ENCODE measurements at places on chromosomes 2 and 18.

DNA sequence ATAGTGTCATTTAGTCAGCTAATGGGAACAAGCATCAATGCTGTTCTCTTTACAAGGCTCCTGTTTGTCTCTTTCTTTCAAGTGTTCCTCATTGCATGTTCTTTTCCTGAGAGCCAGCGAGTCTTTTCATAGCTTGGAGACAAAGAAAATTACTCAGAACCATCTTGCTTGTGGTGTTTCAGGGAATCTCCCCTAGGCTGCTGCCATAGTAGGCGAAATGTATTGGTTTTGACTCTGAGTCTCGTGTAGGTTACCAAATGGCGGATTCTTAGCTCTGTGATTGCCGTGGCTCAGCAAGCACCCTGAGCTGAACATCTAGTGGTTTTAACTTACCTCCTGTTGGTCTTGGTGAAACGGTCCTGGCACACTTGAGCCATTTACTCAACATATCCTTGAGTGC, 68.7 kb downstream of the RHBDD1 start:
- no peak for DNase-seq

DNA sequence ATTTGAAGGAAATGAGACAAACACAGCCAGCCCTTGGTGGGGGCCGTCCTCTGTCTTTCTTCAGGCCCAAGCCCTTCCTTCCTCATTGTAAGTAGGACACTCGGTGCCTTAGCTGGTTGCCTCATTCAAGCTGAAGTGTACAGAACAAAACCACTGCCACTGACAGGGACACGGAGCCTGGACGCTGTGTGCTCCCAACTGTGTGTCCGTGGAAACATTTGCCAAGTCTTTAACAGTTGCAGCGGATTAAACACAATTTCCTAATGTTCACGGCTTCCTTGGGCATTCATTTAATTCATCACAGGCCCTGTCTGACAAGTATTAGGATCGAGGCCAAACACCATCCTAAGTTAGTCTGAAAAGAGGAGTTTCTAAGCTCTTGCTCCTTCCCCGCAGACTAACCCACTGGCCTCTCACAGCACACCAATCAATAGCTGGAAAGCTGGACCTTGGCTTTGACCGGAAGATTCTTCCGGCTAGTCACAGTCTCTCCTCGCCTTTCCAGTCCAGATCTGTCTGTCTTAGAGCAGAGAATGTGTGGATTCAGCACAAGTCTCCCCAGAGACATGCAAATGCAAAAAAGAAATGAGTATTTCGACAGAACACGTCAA, 68.7 kb upstream of the ACSL3 start:
- DNase-seq, result no peak

DNA sequence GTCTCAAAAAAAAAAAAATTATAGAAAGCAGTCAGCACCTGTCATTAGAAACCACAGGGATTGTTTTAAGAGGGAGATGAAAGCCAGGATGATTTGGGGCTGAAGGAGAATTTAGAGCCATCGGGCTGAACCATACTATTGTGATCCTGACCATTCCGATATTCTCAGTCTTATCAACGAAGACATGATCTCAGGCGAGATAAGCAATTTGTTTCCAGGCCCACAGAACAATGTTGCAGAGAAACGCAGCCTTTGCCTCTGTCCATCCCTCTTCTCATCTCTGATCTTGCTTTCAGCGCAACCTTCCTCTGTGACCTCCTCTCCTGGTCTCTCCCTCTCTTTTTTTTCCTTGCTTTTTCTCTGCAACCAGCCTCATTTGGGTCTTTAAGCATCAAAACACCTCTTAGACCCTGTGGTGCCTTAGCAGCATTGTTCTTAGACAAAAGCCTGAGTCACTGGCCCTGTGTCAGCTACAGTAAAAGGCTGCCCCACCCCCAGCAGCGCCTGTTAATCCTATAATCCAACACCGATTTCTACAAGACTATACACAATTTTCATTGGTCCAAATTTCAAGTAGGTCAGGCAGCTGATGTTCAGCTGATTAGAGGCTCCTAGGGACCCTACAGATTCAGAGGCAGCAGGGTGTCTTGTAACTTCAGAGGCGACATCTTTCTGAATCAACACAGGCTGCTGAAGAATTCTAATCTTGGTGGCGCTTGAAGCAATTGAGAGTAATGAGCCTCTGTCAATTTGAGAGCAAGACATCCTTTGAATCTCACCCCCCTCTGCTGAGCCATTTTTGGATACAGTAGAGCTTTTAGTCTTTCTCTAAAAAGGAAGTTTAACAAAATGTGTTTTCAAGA, 206.0 kb downstream of the NCK2 start:
- DNase-seq, result no peak

DNA sequence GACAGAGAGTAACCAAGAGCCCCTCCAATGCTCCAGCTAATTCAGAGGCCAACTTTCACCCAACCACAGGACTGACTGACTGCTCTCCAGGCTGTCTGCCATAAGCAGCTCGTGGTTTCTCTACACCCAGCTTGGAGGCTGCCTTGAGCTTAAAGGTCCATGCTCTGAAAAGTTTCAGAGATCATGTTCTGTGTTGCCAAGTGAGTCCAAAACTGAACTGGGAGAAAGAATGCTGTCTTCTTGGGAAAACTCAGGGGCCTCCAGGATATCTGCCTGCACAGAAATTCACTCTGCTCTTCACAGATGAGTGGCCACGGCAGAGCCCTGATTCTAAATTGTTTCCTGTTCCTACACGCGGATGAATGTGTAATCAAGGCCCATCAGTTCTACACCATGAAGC, 51.1 kb downstream of the LPIN2 start:
- DNase-seq, result no peak

DNA sequence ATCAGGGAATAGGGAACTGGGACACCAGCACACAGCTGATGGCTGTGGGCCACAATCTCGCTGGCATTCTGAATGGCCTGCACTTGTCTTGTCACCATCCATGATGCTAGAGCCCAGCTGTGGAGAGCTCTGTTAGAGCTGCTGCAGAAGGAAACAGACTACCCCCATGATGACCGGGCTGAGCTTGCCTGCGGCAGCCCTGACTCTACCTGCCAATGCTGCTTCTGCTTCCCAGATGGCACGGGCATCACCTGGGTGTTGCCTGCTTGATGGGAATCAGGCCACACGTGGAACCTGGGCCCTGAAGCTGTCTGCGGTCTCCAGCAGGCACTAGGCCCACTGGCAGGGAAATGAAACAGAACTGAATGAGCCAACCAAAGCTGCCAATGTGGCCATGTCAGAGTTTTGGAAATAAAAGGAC, 11.2 kb upstream of the DAW1 start:
- DNase-seq, result no peak

DNA sequence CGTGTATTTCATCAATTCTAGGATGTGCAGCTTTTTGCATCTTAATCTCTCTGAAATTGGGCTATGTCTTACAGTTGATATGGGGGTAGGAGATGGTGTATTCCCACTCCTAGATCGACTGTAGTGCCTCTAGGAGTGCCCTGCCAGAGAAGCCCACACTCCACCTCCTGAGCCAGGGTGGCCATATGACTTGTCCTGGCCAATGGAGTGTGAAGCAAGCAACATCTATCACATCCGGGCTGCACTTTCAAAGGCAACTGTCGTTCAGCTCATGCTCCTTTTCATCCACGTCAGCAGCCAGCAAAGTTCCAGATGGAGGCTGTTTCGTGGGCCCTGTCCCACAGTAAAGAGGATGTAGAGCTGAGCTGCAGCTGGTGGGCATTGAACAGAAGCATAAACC, 149.4 kb upstream of the SLC1A4 start:
- no peak for DNase-seq

GRCh38 chr2:1892529-1893250, 148.4 kb upstream of the PXDN start:
- no peak for DNase-seq

- DNase-seq, result no peak
Measured at GRCh38 chr2:128457006-128457604, 138.4 kb upstream of the HS6ST1 start.

DNA sequence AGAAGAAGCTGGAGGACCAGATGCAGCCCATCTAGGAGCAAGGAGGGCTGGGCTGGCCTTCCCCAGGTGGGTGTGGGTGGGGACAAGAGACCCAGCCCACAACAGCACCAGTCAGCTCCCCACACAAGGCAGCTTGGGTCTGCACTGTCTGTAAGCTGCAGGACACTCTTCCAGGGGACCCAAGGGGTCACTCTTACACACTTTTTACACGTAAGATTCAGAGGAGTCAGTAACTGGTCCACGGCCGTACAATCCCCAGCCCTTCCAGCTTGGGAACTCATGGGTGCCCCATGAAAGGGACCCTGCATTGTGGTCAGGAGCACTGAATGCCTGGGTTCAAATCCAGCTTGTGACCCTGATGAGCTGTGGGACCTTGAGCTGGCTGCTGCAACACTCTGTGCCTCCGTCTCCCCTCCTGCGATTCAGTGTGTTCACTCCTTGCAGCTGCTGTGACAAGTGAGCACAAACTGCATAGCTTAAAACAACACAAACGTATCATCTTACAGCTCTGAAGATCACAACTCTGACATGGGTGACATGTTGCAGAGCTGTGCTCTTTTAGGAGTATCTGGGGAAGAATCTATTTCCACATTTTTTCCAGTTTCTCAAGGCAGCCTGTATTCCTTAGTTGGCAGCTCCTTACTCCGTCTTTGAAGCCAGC, 11.1 kb upstream of the SLC66A3 start:
- no peak for DNase-seq

DNA sequence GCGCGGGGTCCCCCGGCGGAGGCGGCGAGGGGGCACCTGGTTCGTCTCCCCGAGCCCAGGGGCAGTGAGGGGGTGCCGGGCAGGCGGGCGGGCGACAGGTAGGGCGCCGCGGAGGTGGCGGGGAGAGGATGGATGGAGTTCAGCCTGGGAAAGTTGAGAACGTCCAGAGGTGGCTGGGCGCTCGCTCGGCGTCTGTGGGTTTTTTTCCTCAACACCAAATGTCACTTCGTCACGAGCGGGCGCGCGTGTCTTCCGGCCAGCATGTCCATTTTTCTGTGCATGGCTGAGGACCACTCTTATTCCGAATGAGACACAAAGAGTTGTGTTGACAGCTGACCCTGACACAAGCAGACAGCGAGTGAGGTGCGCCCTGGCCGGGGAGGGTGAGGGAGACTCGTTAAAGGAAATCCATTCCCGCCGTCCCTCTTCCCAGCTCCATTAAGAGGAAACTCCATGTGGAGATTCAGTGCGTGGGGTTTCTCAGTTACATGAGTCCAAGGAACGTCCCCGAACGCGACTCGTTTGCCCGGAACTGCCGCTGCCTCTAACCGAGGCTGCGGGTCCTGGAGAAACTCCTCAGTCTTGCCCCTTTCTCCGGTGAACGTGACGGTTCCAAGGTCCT, 859 bp downstream of the GREB1L start:
- DNase-seq, result peak; percentile 50

DNA sequence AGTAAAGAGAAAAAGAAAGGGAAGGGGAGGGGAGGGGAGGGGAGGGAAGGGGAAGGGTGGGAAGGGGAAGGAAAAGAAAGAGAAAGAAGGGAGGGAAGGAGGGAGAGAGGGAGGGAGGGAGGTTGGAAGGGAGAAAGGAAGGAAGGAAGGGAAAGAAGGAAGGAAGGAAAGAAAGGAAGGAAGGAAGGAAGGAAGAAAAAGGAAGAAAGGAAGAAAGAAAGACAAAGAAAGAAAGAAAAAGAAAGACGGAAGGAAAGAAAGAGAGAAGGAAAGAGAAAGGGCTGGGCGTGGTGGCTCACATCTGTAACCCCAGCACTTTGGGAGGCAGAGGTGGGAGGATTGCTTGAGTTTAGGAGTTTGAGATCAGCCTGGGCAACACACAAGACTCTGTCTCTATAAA, 24.6 kb upstream of the CCNYL1 start:
- DNase-seq, result no peak

- DNase-seq, result peak; percentile 21
Measured at GRCh38 chr2:240640939-240641338, 15.7 kb downstream of the GPR35 start.

- no peak for DNase-seq
Measured at GRCh38 chr2:19784456-19784855, 117.3 kb downstream of the TTC32 start.

GRCh38 chr18:3688690-3689089, 238.7 kb downstream of the TGIF1 start:
- DNase-seq, result peak; percentile 97

- DNase-seq, result no peak
Measured at GRCh38 chr2:9031246-9031645, 27.8 kb upstream of the MBOAT2 start.

GRCh38 chr2:8204711-8205110, 477.1 kb upstream of the ID2 start:
- DNase-seq, result no peak

GRCh38 chr2:170157025-170157684, 20.8 kb upstream of the MYO3B start:
- peak; percentile 72 for DNase-seq

- no peak for DNase-seq
Measured at GRCh38 chr2:141499123-141499522, 631.7 kb downstream of the LRP1B start.

GRCh38 chr2:238510911-238511613, 84.3 kb downstream of the ASB1 start:
- DNase-seq, result no peak

DNA sequence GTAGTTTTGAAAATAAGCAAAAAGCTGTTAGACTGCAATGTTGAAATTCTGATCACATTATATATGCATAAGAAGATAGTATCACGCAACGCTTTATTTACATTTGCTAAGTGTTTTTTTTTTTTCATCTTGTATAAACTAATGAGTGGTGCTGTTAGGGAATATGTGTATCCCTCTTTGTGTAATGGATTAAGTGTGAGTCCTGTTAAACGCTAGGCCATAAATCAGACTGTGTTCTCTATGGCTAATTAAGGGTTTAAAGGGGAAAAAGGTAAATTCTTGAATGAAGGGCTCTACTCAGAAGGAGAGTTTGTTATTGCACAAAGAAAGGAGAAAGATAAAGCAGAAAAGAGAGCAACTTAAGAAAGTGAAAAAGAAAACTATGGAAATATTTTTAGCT, 4.8 kb upstream of the ASXL3 start:
- DNase-seq, result no peak

GRCh38 chr2:222485367-222486211, 61.2 kb downstream of the SGPP2 start:
- no peak for DNase-seq

DNA sequence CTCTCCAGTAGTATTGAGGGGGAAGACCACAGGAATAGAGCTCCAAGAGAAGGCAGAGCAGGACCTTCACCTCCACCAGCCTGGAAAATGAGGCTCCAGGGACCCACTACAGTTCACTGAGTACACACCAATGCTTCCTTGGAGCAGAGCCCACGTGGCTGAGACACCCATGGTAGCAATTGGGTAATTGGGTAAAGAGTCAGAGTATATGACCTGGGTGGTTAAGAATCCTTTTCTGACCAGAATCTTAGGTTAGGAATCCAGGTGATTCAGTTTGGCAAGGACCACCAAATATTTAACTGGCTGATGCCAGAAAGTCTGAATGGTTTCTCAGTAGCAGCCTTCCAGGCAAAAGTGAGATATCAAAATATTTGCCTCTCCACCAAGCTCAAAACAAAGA, 107.7 kb downstream of the MDH1 start:
- DNase-seq, result no peak

GRCh38 chr2:118048401-118048800, 34.5 kb upstream of the CCDC93 start:
- DNase-seq, result peak; percentile 7

DNA sequence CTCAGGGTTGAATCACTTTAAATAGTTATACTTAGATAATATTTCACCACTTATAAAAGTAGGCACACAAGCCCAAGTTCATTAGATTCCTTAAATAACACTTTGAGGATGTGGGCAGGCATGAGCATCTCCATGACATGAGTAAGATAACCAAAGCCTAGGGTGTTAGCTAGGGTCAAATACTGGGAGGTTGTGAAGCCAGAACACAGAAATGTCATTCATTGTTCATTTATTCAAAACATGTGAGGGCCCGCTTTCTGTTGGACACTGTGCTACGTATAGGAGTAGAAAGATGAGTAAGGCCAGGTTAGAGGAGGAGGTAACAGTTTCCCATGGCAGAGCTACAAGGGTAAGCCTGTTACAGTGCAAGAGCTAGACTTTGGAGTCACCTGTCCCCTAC, 93.5 kb upstream of the NEDD4L start:
- peak; percentile 56 for DNase-seq

Measured in EL (cell line).